ENCODE measurements at places on chromosomes 1 and 21.

GRCh38 chr1:6454856-6455751 lies 10.9 kb downstream of the TNFRSF25 start:
- no peak for DNase-seq

- no peak for DNase-seq
Observed at GRCh38 chr1:160483505-160484185, 39.4 kb downstream of the SLAMF6 start.

GRCh38 chr1:224245188-224245587 lies 62.1 kb downstream of the DEGS1 start:
- DNase-seq = peak; percentile 38

DNA sequence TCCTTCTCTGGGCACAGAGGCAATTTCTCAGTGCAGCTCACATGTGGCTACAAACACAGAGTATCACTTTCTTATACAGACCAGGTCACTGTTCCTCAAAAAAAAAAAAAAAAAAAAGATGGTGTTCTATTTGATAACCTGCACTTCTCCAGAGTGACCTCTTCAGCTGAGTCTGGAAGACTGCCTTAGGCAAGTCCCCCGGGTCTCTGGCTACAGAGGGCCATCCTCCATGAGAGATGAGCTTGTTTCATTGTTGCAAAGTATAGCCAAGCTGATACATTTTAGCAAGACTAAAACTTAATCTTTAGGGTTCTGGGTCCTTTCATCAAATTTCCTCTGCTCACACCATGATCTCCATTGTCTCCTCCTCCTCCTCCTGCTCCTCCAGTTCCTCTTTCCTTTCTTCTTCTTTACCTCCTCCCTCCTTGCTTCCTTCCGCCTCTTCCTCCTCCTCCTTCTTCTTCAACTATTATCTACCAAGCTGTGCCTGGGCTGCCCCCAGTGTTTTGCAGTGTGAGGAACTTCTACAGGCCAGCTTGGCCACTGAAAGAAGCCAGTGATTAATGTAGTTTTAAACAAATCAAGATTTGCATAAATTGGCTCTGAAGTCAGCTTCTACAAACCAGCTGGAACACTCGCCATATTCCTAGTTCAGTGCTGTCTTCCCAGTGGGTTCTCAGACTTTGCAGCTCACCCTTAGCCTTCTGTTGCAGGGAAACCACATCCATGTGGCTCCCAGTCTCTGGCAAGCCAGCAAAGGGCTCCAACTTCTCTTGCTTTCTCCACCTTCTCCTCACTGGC lies 139.4 kb downstream of the RUNX1 start:
- DNase-seq = no peak
